ENCODE measurements at places on chromosomes 1 and 21.

DNA sequence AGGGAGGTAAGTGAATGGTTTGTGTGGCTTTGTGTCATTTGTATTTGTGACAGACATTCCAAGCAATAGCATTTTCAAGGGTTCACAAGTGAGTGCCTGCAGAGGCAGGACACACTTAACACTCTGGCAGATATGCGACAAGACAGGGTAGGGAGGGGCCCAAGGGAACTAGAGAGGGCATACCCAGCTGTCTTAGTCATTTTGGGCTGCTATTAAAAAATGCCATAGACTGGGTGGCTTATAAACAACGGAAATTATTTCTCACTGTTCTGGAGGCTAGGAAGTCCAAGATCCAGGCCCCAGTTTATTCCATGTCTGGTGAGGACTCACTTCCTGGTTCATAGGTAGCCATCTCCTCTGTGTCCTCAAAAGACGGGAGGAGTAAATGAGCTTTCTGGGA, 137.4 kb downstream of the FGGY start:
- H3K4me3 ChIP-seq = no peak overlapping the region
- peak; percentile 25 for DNase-seq
- peaks cover 12% of the 10 kb centered on the region for H3K4me1 ChIP-seq
- peak overlapping the region; percentile 32 for H3K27ac ChIP-seq
- H3K27me3 ChIP-seq = no peaks in the 10 kb centered on the region
- H3K36me3 ChIP-seq = no peaks in the 10 kb centered on the region

- no peak for DNase-seq
- no peaks in the 10 kb centered on the region for H3K27me3 ChIP-seq
- no peaks in the 10 kb centered on the region for H3K4me1 ChIP-seq
- H3K4me3 ChIP-seq = no peak overlapping the region
- no peaks in the 10 kb centered on the region for H3K36me3 ChIP-seq
- H3K27ac ChIP-seq = no peak overlapping the region
Observed at GRCh38 chr1:30330644-30331043, 392.7 kb downstream of the MATN1 start.

GRCh38 chr1:223844787-223845036, 1.0 kb downstream of the TP53BP2 start:
- no peaks in the 10 kb centered on the region for H3K27me3 ChIP-seq
- H3K4me3 ChIP-seq = peak overlapping the region; percentile 94
- H3K4me1 ChIP-seq = no peaks in the 10 kb centered on the region
- peak overlapping the region; percentile 96 for H3K27ac ChIP-seq
- DNase-seq = peak; percentile 46

- DNase-seq = peak; percentile 98
- H3K36me3 ChIP-seq = no peaks in the 10 kb centered on the region
- H3K4me3 ChIP-seq = no peak overlapping the region
- H3K27me3 ChIP-seq = no peaks in the 10 kb centered on the region
- peaks cover 29% of the 10 kb centered on the region for H3K4me1 ChIP-seq
Observed at GRCh38 chr21:38798481-38798882, 7.2 kb upstream of the ETS2 start.

GRCh38 chr1:173663159-173663558, 6.5 kb downstream of the ANKRD45 start:
- no peak overlapping the region for H3K27ac ChIP-seq
- DNase-seq = no peak
- H3K4me3 ChIP-seq = no peak overlapping the region
- no peaks in the 10 kb centered on the region for H3K36me3 ChIP-seq
- no peaks in the 10 kb centered on the region for H3K27me3 ChIP-seq

DNA sequence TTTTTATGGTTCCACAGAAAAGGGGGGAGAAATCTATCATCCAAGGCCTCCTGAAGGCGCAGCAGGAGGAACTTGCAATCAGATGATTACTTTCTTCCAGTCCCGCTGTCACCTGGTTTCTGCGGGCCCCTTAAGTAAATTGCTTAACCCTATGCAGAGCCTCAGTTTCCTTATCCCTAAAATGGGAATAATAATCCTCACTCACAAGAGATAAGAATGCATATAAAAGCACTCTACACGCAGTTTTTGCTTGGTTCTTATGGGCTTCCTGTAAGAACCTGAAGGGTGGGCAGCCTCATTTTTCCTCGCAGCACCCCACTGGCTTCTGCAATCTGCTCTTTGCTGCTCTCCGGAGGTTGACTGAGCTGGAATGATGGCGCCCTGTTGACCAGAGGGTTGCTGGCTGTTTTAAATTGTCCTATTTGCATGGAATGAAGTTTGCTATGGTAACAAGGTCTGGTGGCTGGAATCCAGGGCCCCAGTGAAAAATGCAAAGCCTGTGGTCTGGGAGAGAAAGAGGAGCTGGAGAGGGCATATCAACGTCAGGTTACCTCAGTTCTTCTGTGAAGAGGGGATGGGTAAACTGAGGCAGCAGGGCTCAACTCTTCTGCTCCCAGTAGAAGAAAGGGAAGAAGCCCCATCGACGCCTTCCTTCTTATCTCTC, 1.0 kb upstream of the KAZN start:
- peak overlapping the region; percentile 74 for H3K27ac ChIP-seq
- DNase-seq = peak; percentile 91
- H3K4me1 ChIP-seq = peaks cover 19% of the 10 kb centered on the region
- no peak overlapping the region for H3K4me3 ChIP-seq
- no peaks in the 10 kb centered on the region for H3K27me3 ChIP-seq
- no peaks in the 10 kb centered on the region for H3K36me3 ChIP-seq

DNA sequence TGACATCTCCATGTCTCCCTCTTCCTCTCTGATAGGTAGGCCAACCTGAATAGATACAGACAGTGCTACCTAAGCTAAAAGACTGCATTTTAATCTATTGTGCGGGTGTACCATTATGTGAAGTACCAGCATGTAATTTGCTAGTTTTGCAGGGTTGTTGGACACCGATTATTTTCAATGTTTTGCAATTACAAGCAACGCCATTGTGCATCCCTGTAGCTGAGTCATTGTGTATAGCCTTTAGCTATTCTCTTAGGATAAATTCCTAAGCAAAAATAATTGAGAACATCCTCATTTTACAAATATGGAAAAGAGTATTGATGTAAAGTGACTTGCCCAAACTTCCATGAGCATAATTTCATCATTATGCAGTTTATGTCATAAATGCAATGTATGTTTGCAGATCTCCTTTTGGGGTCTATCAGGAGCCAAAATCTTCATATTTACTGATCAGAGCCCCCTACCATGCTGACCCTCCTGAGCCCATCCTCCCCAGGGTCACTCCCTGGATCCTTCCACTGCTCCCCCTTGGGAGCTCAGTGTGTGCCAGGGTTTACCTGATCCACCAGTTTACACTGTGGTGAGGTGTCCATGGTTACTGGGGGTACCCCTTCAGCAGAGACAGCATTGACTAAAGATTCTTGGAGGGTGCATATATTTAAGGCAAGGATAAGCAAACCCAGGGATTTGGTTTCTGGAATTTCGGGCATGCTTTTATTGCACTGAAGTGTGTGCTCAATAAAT, 80.6 kb downstream of the CCDC185 start:
- no peaks in the 10 kb centered on the region for H3K36me3 ChIP-seq
- no peak overlapping the region for H3K27ac ChIP-seq
- H3K27me3 ChIP-seq = no peaks in the 10 kb centered on the region
- no peaks in the 10 kb centered on the region for H3K4me1 ChIP-seq
- peak; percentile 87 for DNase-seq

- H3K27ac ChIP-seq = no peak overlapping the region
- H3K4me3 ChIP-seq = no peak overlapping the region
- H3K27me3 ChIP-seq = no peaks in the 10 kb centered on the region
- no peaks in the 10 kb centered on the region for H3K36me3 ChIP-seq
Observed at GRCh38 chr21:35206141-35207125, 157.3 kb upstream of the RUNX1 start.

DNA sequence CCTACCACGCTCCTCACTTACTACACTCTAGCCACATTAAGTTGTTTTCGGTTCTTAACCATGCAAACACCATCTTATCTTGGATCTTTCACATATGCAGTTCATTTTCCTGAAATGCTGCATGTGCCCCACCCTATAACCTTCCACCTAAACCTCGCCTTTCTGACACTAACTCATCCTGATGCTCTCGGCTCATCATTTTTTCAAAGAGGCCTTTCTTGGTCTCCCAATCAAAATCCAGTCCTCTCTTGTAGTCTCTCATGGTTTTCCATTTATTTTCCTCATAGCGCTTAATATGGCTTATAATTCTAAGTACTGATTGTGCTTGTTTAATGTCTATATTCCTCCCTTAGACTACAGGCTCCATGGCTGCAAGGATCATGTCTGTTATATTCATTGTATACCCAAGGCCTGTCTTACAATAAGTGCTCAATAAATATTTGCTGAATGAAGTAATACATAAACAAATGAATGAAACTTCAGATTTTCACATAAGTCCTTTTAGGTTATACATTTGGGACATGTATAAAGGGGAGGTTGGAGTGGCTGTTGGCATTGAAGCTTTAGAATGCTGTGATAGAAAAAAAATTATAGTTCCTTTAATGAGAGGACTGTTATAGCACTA, 79.2 kb upstream of the CDC42BPA start:
- no peak overlapping the region for H3K27ac ChIP-seq
- H3K4me3 ChIP-seq = no peak overlapping the region
- H3K36me3 ChIP-seq = no peaks in the 10 kb centered on the region
- no peaks in the 10 kb centered on the region for H3K27me3 ChIP-seq
- no peak for DNase-seq
- H3K4me1 ChIP-seq = no peaks in the 10 kb centered on the region

GRCh38 chr1:3457910-3458883, 3.7 kb downstream of the ARHGEF16 start:
- H3K27me3 ChIP-seq = no peaks in the 10 kb centered on the region
- DNase-seq = peak; percentile 63
- H3K36me3 ChIP-seq = no peaks in the 10 kb centered on the region
- no peak overlapping the region for H3K27ac ChIP-seq
- H3K4me3 ChIP-seq = peak overlapping the region; percentile 12

- DNase-seq = no peak
- H3K27ac ChIP-seq = peak overlapping the region; percentile 86
- H3K36me3 ChIP-seq = peaks cover 34% of the 10 kb centered on the region
- no peak overlapping the region for H3K4me3 ChIP-seq
- peaks cover 32% of the 10 kb centered on the region for H3K4me1 ChIP-seq
Observed at GRCh38 chr21:34844924-34845238, 176.1 kb downstream of the CLIC6 start.

- no peaks in the 10 kb centered on the region for H3K27me3 ChIP-seq
- no peaks in the 10 kb centered on the region for H3K36me3 ChIP-seq
- peaks cover 12% of the 10 kb centered on the region for H3K4me1 ChIP-seq
- no peak overlapping the region for H3K4me3 ChIP-seq
- H3K27ac ChIP-seq = no peak overlapping the region
Observed at GRCh38 chr1:6384962-6385361, 8.6 kb downstream of the ACOT7 start.

GRCh38 chr1:39827201-39827600, 38.5 kb upstream of the BMP8B start:
- H3K27me3 ChIP-seq = no peaks in the 10 kb centered on the region
- no peak overlapping the region for H3K27ac ChIP-seq
- no peak overlapping the region for H3K4me3 ChIP-seq
- H3K36me3 ChIP-seq = no peaks in the 10 kb centered on the region

DNA sequence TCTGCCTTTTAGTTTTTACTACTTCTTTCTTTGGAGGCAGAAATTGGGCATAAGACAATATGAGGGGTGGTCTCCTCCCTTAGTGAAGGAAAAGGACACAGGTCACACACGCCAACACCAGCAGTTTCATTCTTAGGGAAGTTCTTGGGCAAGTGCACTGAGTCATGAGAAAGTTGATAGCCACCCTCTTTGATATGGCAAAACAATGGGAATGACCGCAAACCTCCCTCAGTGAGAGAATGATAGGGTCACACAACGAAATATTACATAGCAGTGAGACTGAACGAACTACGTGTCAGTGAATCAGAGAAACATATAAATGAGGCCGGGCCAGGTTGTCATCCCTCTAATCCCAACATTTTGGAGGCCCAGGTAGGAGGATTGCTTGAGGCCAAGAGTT, 20.0 kb downstream of the IL6R start:
- no peak overlapping the region for H3K4me3 ChIP-seq
- H3K27ac ChIP-seq = no peak overlapping the region
- H3K4me1 ChIP-seq = no peaks in the 10 kb centered on the region
- no peak for DNase-seq
- no peaks in the 10 kb centered on the region for H3K36me3 ChIP-seq

DNA sequence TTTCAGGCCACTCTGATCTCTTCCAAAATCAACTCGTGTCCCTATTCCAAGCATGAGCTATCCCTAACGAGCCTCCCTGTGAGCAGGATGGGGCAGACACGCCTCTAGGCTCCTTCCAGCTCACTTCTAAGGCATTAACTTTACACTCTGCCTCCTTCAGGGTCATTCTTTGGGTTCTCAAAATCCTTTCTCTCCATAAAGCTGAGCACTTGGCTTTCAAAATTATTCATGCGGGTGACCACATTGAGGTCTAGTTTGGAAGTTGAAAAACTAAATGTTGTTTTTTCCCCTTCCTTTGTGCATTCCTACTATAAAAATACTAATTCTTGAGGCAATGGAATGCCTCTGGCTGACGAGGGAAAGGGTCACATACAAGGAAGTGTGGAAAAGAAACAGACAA, 33.5 kb upstream of the BMP8B start:
- no peaks in the 10 kb centered on the region for H3K27me3 ChIP-seq
- H3K27ac ChIP-seq = no peak overlapping the region
- H3K4me1 ChIP-seq = no peaks in the 10 kb centered on the region
- no peaks in the 10 kb centered on the region for H3K36me3 ChIP-seq

DNA sequence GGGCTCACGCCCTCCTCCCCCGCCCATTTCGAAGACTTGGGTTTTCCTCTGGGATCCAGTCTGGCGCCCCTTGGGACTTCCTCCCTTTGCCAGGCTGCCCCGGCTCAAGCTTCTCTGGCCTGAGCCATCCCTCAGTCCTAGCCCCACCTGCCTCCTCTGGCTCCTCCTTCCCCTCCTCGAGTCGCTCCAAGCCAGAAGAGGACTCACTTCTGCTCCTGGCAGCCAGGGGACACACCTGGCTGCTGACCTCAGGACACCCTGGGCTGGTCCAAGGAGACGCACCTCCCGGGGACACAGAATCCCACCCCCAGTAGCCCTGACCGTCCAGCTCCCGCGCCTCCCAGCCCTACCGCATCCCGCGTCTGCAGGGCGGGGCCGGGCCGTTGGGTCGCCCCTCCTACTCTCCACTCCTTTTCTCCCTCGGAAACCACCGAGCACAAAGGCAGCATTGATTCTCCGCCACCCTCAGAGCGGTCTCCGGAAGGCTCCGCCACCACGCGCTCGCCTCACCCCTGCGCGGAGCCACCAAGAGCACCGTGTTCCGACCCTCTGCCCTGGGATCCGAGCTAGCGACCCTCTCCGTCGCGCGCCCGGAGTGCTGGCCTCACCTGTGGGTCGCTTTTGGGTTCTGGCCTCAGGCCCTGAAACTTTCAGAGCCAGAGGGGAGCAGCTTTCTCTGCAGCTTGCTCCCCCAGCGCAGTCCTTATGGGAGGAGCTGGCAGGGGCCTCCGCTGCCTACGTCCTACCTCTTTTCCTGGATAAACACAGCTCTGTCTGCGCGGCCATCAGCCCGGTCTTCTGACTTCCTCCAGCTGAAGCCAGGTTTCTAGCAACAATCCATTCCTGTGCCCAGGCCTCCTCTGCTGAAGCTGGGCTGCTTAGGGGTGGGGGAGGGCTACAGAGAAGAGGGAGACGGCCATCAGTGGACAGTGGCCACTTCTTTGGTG, at the start of gene C2CD4D:
TSS of gene C2CD4D (minus strand) at position 364 of the 947 bp plus-strand sequence. CDS start 831 bp downstream, outside the sequence.
- no peaks in the 10 kb centered on the region for H3K36me3 ChIP-seq
- H3K27ac ChIP-seq = no peak within 1 kb of the TSS
- H3K4me1 ChIP-seq = peaks cover 31% of the 10 kb centered on the region
- peak; percentile 71 for DNase-seq
- peak within 1 kb of the TSS; percentile 55 for H3K4me3 ChIP-seq
- H3K27me3 ChIP-seq = peaks cover 21% of the 10 kb centered on the region

Data from trophoblast cell (in vitro differentiated cells and primary cell).